ENCODE measurements at places on chromosomes 2 and 18.

- DNase-seq: no peak
Observed at GRCh38 chr2:16628314-16628713, 37.3 kb downstream of the CYRIA start.

DNA sequence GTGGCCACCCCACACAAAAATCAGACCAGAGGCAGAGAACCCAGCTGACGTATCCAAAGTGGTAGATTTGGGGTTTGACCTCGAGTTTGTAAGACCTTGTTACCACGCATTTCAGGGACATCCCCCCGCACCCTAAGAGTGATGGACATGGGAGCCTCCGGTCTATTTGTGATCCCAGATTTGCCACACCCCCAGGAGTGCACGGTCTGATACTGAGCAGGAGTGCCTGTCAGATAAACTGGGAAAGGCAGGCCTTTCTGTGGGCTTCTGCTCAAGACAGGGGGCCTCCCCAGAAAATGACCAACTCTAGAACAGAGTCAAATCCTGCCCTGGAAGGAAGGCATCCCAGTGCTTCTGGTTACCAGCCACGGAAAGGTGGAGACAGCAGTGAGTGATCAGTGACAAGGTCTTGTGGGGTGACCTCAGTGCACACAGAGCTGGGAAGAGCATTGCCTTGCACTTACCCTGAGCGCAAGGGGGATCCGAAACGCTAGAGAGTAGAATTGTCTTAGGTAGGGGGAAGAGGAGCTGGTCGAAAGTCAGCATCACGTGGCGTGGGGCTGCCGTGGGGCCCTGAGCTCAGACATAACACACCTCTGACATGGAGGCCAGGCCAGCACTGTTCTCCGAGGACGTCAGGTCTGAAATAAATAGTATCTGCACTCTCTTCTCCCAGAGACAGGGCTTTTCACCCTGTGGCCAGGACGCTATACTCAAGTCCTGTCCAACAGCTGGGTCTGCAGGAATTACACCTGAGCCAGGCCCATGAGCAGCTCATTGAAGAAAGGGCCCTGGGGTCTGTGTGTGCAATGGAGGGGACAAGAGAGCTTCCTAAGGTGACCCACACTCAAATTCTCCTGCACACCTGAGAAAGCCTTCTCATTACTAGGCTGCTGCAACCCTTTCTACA is 242.4 kb upstream of the SALL3 start:
- no peak for DNase-seq

DNA sequence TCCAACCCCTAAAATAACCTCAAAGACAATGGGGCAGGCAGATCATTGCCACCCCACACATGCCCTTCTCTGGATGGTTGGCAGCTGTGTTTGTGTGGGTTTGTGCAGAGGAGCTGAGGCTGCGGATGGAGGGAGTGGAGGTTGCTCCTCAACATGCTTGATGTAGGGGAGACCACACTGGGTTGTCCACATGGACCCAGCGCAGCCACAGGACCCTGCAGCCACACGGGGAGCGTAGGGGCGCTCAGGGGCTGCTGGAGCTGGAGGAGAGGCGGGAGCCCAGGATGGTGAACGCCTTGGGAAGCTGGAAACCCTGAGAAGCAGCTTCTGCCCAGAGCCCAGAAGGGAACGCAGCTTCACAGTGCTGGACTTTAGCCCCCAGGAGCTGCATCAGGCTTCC is 56.3 kb upstream of the TMEM18 start:
- DNase-seq: no peak

DNA sequence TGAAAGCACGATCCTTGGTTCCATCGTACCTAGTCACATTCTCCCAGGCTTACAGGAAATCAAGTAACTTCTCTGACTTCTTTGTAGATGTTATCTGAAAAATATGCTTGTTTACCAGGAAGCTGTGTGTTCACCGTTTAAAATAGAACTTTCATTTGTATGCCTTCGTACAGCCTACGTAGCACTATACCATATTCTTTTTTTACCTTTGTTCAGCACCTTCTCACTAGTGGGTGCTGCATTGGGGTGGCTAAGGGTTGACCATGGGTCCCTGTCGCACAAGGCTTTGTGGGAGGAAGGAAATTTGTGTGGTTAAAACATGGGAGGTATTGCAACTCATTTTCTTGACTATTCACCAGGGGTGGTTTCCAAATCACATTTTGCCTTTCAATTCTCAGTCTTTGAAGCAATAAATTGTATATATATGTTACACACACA is 16.6 kb downstream of the MALT1 start:
- peak; percentile 49 for DNase-seq

DNA sequence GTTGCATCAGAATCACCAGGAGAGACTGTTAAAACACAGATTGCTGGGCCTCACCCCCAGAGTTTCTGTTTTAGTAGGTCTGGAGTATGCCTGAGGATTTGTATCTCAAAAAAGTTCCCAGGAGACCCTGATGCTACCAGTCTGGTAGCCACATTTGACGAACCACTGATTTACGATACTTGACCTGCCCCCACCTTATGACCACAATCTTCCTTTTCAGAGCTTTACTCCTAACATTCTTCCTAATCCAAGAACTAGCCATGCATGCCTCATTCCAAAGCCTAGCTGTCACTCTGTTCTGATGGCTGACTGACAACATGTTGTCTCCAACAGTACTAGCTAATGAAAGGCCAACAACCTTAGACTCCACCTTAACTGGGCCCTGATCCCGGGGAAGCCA is 191.4 kb downstream of the MBD2 start:
- no peak for DNase-seq

- DNase-seq: no peak
Observed at GRCh38 chr2:70173520-70173919, 17.3 kb downstream of the C2orf42 start.

DNA sequence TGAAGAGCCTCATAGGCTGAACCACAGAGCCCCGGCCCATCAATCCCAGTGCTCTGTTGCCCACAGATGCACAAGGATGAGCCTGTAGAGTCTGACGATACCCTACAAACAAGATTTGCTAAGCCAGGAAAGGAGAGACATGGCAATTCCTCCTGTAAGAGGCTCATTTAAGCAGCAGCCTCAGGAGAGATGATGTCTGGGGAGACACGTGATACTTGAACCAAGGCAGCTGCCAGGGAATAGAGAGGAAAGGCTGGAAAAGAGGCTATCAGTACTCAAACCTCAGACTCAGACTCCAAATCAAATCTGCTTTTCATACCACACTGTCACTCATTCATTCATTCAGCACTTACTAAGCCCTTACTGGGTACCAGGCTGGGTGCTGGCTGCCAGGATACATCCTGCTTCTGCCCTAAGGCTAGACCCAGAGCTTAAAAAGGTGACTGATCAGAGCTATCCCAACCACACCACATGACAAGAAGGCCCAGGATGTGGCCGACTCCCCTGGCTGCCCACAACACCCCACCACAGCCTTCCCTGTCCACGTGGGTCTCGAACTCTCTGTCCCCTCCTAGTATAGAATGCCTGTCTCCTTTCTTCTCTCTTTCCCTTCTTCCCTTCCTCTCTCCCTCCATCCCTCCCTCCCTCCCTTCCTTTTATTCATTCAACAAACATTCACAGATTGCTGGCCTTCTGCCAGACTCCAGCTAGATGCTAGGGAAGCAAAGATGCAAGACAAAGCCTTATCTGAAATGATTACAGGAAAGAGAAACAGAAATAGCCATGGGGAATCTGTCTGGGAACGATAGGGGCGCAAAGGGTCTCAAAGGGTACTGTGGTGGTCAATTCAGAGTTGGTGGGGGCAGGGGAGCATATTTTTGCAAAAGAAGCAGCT is 23.4 kb upstream of the KCNK3 start:
- DNase-seq: no peak

GRCh38 chr2:23489471-23490322 is 104.7 kb downstream of the KLHL29 start:
- no peak for DNase-seq

GRCh38 chr2:6911721-6912120 is 5.5 kb upstream of the RNF144A start:
- DNase-seq: no peak

DNA sequence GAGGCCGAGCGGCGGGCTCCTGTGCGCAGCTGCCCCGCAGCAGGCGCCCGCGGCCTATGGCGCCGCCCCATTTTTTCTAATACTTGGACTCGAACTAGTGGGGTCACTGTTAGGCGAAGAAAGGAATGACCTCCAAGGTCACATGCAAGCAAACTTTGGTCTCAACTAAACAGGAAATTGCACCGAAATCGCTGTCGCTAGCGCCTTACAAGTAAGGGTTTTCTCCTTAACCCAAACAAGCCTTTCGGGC is 339 bp downstream of the ACAA2 start:
- no peak for DNase-seq

DNA sequence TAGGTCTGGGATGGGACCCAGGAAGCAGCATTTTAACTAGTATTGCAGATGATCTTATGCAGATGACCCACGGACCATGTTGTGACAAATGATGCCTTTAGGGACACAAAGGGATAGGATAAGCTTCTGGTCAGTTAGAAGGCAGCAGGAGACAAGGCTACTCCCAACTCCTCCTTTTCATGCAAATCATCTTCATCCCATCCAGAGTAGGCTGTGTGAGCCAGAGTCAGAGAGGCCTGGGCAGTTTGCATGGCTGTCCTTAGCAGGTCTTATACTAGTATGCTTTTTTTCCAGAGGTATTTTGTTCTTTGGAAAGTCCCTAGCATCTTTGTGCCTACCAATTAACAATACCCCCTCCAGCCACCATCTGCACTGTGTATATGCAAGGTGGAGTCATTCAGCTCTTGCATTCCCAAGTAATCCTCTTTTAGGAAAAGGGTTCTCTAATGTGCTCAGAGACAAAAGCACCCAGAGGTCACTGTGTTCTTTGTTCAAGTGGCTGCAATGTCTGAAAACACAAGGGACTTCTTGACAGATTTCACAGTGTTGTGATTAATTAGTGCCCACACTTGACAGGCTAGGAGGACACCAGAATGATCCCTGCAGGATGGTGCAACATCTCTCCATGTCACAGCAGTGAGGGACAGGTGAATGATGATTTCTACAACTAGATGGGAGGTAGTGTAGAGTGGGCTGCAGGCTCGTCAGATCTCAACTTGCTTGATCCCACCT is 225.8 kb downstream of the NCKAP5 start:
- DNase-seq: no peak

DNA sequence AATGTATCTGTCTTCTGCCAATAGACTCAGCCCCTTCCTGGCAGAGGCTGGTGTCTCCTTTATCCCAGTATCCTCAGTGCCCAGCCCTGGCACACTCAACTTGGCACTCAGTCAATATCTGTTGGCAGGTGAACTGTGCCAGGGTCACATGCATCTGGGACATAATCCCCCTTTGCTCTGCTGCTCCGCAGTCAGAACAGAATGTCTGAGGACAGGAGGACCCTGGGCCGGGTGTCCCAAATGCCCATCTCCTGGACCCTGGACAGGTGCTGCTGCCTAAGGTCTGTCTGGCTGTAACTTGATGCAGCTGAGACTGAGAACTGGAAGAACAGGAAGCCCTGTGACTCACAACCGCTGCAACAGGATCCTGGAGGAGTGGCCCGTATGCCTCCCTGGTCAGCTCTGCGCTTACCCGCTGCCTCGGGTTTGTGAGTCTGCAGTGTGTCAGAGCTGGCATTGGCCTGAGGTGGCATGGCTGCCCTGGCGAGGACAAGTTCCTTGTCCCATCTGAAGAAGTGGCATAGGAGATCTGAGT is 11.4 kb downstream of the HK2 start:
- peak; percentile 22 for DNase-seq

- no peak for DNase-seq
Observed at GRCh38 chr2:236705295-236706105, 135.9 kb downstream of the ACKR3 start.

GRCh38 chr2:191696001-191696400 is 18.1 kb downstream of the NABP1 start:
- DNase-seq: no peak

GRCh38 chr2:43924463-43924862 is 71.3 kb downstream of the LRPPRC start:
- DNase-seq: no peak

DNA sequence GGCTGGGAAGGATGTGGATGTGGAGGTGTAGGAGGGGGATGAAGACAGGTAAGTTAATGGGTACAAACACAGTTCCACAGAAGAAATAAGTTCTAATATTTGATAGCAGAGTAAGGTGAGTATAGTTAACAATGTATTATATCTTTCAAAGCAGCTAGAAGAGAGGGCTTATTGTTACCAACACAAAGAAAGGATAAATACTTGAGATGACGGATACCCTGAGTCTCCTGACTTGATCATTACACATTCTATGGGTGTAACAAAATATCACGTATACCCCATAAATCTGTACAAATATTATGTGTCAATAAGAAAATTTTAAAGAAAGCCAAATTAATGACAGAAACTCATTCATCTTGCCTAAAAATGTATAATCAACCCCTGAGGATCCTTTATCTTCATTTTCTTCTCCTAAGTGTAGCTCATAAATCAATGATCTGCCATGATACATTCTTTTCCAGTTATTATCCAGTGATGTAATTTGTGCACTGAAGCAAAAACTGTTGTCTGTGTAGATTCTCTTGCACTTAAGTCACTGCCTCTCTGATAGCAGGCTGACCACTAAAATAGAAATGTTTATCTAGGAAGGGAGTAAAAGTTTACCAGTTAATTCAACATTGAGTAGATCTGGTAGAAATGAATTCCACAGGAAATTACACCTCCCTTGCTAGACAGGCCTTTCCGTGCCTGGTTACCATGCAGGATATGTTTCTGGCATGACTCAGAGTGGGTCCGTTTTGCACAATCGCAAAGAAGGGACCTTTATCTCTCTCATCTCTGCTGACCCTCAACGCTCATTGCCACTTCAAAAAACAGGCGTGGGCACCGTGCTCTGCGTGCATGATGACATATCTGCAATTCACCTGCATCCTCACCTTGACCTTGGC is 249.7 kb upstream of the NCKAP5 start:
- DNase-seq: no peak

DNA sequence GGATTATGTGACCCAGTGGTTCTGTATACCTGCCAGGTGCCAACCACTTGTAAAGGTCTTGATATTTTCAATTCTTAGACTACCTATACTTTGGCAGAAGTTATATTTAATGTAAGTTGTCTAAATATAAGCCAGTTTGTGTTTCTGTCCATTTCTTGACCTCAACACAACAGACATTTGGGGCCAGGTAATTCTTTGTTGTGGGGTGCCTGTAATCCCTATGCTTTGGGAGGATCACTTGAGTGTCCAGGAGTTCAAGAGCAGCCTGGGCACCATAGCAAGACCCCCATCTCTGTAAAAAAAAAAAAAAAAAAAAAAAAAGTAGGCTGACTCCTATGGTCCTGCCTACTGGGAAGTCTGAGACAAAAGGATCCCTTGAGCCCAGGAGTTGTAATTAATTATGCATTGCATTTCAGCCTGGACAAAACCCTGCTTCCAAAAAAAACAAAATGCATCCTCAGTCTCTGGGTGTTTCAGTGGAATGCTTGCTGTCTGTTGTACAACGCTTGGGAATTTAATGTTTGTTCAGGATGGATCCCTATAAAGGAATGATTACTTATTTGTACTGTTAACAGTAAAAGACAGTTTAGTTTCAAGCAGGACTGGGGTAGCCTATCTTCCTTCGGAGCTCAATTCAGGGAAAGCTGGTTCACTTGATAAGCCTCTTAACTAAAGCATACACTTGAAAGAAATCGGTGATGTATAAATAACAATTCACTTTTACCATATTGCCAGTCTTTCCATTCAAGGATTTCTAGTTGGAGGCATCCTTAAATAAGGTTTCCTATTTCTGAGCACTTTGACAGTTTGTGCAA is 3.4 kb downstream of the RPS27A start:
- no peak for DNase-seq

GRCh38 chr2:218781691-218782527 is at the start of gene CYP27A1:
CYP27A1 (plus strand) TSS chr2:218782147; CDS start chr2:218782183, 36 bp downstream.
- DNase-seq: no peak

Measured in activated T-cell treated with anti-CD3 and anti-CD28 coated beads, Interleukin-2, amount 50 U/mL, for 4 hours (primary cell).